Natural killer cell (primary cell): ENCODE measurements at places on chromosomes 11 and 22. TPM values are rescaled to one million over a fixed set of nuclear protein-coding genes. Genes with fewer than 3 reads are reported as not detected.

The INPP5J gene
- total RNA-seq = not detected

DNA sequence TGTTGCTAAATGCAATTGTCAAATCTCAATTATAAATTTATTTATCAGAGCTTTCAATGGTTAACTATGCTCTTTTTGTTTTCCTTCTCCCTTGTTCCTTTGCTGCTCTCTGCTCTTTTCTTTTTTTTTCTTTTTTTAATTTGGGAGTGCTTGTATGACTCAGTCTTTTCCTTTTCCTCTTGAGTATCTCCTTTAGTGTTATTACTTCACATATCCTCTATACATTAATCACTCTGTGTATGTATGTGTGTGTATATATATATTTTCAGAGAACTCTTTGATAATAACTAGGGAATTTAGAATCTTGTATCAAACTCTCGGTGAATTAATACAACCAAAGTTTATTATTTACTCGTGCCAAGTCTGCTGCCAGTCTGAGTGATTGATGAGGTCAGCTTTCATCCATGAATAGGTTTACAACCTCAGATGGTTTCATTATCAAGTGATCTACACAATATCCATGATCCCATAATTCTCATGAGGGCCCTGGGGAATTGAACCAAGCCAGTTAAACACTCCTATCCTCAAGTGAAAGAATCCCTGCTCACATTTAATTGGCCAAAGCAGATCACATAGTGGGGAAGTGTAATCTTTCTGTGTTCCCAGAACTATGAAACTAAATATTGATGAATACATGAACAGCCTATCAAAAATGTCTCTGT is 743.4 kb upstream of the CNTN5 start:
- no peaks in the 10 kb centered on the region for H3K27me3 ChIP-seq
- no peak for DNase-seq
- no peak overlapping the region for H3K4me3 ChIP-seq
- H3K4me1 ChIP-seq = no peaks in the 10 kb centered on the region

DNA sequence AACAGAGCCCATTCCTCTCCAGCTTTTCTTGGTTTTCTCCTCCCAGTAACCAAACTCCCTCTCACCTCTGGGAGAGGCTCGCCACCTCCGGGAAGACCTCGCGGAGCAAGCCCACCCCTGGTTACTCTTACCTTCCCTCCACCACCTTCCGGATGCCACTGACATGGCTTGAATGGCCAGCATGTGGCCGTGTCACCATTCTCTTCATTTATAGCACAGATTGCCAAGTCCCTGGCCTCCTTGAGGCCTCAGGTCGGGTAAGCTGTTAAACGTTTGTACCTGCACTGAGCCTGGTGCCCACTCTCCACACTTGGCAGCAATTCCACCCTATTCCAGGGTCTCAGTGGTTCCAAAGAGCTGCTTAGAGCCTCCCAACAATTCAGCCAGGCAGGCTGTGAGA is 8.0 kb upstream of the FXYD2 start:
- no peak for DNase-seq
- H3K27me3 ChIP-seq = no peaks in the 10 kb centered on the region
- H3K36me3 ChIP-seq = no peaks in the 10 kb centered on the region
- H3K27ac ChIP-seq = no peak overlapping the region
- peaks cover 50% of the 10 kb centered on the region for H3K4me1 ChIP-seq

- no peak for DNase-seq
- peaks cover 3% of the 10 kb centered on the region for H3K36me3 ChIP-seq
- peaks cover 4% of the 10 kb centered on the region for H3K4me1 ChIP-seq
- no peaks in the 10 kb centered on the region for H3K27me3 ChIP-seq
These were observed 51.8 kb downstream of the CELF1 start for GRCh38 chr11:47501101-47501500.

The RCOR2 gene
- not detected for total RNA-seq

DNA sequence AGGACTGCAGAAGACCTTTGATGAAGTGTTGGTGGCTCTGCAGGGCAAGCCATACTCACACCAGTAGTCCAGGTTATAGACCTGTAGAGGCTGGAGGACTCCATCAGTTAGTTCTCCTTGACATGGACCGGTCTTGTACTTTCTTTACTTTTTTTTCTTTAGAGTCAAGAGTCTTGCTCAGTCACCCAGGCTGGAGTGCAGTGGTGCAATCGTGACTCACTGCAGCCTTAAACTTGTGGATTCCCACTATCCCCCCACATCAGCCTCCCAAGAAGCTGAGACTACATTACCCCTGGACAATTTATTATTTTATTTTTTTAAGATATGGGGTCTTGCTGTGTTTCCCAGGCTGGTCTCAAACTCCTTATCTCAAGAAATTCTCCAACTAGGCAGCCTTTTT is 49.6 kb upstream of the E2F8 start:
- no peak overlapping the region for H3K27ac ChIP-seq
- H3K27me3 ChIP-seq = no peaks in the 10 kb centered on the region
- H3K36me3 ChIP-seq = no peaks in the 10 kb centered on the region
- H3K4me3 ChIP-seq = no peak overlapping the region
- no peaks in the 10 kb centered on the region for H3K4me1 ChIP-seq

GRCh38 chr11:86181379-86181778 is 63.2 kb upstream of the EED start:
- peaks cover 10% of the 10 kb centered on the region for H3K4me1 ChIP-seq
- H3K4me3 ChIP-seq = no peak overlapping the region

The VPS37C gene
- total RNA-seq = 6.4 TPM

- no peaks in the 10 kb centered on the region for H3K27me3 ChIP-seq
- peaks cover 38% of the 10 kb centered on the region for H3K4me1 ChIP-seq
- H3K27ac ChIP-seq = peak overlapping the region; percentile 71
- H3K36me3 ChIP-seq = no peaks in the 10 kb centered on the region
- peak; percentile 55 for DNase-seq
- H3K4me3 ChIP-seq = no peak overlapping the region
These were observed 31.0 kb upstream of the CD5 start for GRCh38 chr11:61071208-61071681.

- H3K27ac ChIP-seq = no peak overlapping the region
- H3K27me3 ChIP-seq = no peaks in the 10 kb centered on the region
- peaks cover 19% of the 10 kb centered on the region for H3K36me3 ChIP-seq
- H3K4me1 ChIP-seq = no peaks in the 10 kb centered on the region
These were observed 8.6 kb downstream of the DNHD1 start for GRCh38 chr11:6505577-6506240.

DNA sequence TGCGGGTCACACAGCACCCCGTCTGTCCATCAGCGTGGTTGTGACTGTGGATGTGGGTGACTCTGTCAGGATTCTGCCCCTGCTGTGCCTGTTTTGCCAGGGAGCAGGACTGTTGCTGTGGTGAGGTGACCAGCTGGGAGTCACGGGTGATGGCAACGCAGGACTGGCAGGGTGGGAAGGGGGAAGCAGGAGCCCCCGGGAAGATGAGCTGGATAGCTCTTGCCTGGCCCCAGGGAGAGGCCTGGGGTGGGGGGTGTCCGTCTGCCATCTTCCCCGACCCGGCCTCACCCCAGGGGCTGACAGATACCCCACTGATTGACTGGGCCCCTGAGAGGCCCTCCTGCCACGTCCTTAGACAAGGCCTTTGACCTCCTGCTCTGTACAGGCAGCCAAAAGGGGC is 34.3 kb upstream of the TSPAN18 start:
- no peaks in the 10 kb centered on the region for H3K4me1 ChIP-seq
- H3K27ac ChIP-seq = no peak overlapping the region
- H3K4me3 ChIP-seq = no peak overlapping the region
- no peaks in the 10 kb centered on the region for H3K27me3 ChIP-seq
- no peaks in the 10 kb centered on the region for H3K36me3 ChIP-seq
- no peak for DNase-seq

The OR52N4 gene
- total RNA-seq = 1.2 TPM

DNA sequence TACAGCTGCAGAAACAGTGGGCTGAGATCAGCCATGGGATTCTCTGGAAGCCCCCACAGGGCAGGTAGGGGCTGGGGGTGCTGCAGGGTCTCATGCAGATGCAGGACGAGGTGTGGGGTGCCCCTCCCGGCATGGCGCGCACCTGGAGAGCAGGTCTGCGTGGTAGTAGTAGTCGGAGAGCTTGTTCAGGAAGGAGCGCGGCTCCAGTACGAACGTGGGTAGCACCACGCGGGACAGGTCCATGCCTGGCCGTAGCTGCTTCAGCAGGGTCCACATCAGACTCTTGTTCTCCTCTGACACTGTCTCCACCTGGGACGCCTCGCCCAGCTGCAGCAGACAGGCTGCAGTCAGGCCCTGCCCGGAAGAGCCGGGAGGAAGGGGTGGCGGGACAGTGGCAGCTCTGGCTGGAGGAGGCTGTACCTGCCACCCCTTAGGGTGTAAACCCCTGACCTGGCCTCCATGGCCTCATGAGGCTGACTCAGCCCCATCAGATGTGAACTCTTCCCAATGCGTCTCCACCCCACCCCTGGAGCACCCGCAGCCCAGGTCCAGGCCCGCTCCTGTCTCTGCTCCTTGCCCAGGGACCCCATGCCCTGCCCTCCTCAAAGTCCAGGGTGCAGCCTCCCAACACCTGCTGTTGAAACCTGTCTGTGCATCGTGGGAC is 47.0 kb upstream of the CARS1 start:
- no peaks in the 10 kb centered on the region for H3K27me3 ChIP-seq
- peak; percentile 14 for DNase-seq
- peaks cover 51% of the 10 kb centered on the region for H3K36me3 ChIP-seq

- peaks cover 10% of the 10 kb centered on the region for H3K4me1 ChIP-seq
- H3K4me3 ChIP-seq = no peak overlapping the region
- no peak for DNase-seq
- H3K27me3 ChIP-seq = peaks cover 28% of the 10 kb centered on the region
- H3K27ac ChIP-seq = no peak overlapping the region
- H3K36me3 ChIP-seq = no peaks in the 10 kb centered on the region
These were observed 723 bp upstream of the SCUBE1 start for GRCh38 chr22:43343670-43344519.

- H3K27me3 ChIP-seq = no peaks in the 10 kb centered on the region
- H3K4me3 ChIP-seq = no peak overlapping the region
- no peak for DNase-seq
- peak overlapping the region; percentile 76 for H3K27ac ChIP-seq
These were observed 41.1 kb downstream of the UBASH3B start for GRCh38 chr11:122696662-122697061.

DNA sequence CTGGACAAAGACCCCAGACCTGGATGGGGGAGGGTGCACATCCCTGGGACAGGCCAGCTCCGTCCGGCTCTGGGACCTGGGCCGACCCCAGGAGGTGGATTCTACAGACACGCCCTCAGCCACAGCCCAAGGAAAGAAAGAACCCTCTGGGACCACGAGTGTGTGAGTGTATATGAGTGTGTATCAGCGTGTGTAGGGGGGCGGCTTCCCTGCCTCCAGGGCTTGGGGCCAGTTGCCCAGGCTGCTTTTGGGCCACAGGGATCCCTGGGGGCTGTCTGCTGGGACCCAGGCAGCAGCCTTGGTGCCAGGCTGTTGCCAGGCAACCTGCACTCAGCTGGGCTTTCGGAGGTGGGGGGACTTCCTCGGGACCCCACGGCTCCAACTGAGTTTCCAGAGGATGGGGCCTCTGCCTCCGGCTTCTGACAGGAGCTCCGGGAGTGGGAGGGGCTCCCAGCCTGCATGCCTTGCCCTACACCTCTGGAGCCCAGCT is 8.9 kb downstream of the DUSP8 start:
- no peaks in the 10 kb centered on the region for H3K27me3 ChIP-seq
- peak; percentile 9 for DNase-seq
- peaks cover 17% of the 10 kb centered on the region for H3K4me1 ChIP-seq
- no peak overlapping the region for H3K4me3 ChIP-seq
- H3K27ac ChIP-seq = no peak overlapping the region

GRCh38 chr11:11501546-11502262 is 120.1 kb downstream of the GALNT18 start:
- no peak for DNase-seq
- H3K27me3 ChIP-seq = no peaks in the 10 kb centered on the region
- H3K4me3 ChIP-seq = no peak overlapping the region
- H3K4me1 ChIP-seq = no peaks in the 10 kb centered on the region
- no peaks in the 10 kb centered on the region for H3K36me3 ChIP-seq

GRCh38 chr11:18222814-18223421 is 13.7 kb downstream of the SAA4 start:
- no peaks in the 10 kb centered on the region for H3K27me3 ChIP-seq
- no peak overlapping the region for H3K4me3 ChIP-seq
- H3K27ac ChIP-seq = no peak overlapping the region
- no peaks in the 10 kb centered on the region for H3K36me3 ChIP-seq

The GNG3 gene
- total RNA-seq = not detected

The TRIM77 gene
- not detected for total RNA-seq

DNA sequence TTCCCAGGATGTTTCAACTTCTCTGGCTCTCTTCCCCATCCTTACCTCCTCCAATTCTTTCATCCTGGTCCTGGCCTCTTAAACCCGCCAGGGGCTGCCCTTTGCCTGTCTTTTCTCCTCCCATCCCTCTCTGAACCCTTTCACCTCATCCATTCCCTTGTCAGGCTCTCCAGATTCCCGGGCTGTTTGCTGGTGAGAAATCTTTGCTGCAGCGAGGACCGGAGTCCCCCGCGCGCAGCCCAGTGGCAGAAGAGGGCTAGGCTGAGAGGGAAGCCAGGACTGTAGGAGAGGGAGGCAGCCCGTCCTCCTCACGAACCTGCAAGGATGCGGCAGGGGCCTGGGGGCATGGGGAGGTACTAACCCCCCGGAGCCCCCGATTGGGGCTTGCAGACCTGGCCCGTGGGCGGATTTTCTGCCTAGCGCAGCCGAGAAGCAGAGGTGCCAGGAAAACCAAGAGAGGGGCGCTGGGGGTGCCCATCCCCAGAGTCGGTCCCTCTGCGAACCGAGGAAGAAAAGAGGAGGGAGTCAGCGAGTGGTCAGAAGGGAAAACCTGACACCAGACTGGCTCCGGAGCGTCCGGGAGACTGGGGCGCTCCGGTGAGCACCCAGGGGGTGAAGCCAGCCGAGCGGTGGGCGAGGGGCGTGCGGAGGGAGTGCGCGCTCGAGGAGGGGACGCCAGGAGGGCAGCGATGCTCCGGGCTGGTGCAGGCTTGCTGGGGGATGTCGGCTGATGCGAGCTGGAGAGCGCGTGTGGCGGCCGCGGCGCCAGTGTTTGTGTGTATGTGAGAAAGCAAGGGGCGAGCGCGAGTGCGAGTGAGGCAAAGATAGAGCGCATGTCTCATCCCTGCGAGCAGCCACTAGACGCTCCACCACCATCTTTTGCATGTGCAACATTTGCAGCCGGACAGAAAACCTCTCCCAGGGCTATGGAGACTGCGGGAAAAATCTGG is at the start of gene GRIA4:
Gene GRIA4 (plus strand): TSS at position 242 of the 950 bp plus-strand sequence. CDS start 925 bp downstream, outside the sequence.
- no peak within 1 kb of the TSS for H3K27ac ChIP-seq
- DNase-seq = peak; percentile 2
- no peaks in the 10 kb centered on the region for H3K4me1 ChIP-seq
- no peak within 1 kb of the TSS for H3K4me3 ChIP-seq

DNA sequence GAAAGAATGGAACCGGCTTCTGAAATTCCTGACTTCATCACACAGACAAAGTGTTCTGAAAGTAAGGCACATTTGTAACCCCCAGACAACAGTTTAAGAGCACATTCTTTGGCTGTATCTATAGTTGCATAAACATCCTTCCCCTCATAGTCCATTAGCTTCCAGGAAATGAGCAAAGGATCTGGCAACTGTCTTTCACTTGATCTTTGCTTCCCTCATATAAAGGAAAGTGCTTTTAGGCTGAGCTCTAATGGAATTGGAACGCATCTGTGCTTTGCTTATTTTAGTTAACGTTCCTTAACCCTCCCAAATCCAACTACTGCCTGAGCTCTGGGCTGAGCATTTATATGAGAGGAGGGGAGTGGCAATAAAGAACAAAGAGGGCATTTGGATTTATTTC is 76.9 kb upstream of the API5 start:
- H3K36me3 ChIP-seq = no peaks in the 10 kb centered on the region
- DNase-seq = no peak
- no peak overlapping the region for H3K4me3 ChIP-seq
- peaks cover 2% of the 10 kb centered on the region for H3K27me3 ChIP-seq
- no peaks in the 10 kb centered on the region for H3K4me1 ChIP-seq

The COMMD9 gene
- total RNA-seq = 64.6 TPM

The HEPACAM gene
- not detected for total RNA-seq

- peaks cover 19% of the 10 kb centered on the region for H3K4me1 ChIP-seq
- H3K36me3 ChIP-seq = no peaks in the 10 kb centered on the region
- H3K4me3 ChIP-seq = no peak overlapping the region
- H3K27me3 ChIP-seq = peaks cover 23% of the 10 kb centered on the region
These were observed 2.8 kb downstream of the IGSF9B start for GRCh38 chr11:133953999-133954398.
